Erythroblast (primary cell): ENCODE measurements at places on chromosomes 5 and 9.

DNA sequence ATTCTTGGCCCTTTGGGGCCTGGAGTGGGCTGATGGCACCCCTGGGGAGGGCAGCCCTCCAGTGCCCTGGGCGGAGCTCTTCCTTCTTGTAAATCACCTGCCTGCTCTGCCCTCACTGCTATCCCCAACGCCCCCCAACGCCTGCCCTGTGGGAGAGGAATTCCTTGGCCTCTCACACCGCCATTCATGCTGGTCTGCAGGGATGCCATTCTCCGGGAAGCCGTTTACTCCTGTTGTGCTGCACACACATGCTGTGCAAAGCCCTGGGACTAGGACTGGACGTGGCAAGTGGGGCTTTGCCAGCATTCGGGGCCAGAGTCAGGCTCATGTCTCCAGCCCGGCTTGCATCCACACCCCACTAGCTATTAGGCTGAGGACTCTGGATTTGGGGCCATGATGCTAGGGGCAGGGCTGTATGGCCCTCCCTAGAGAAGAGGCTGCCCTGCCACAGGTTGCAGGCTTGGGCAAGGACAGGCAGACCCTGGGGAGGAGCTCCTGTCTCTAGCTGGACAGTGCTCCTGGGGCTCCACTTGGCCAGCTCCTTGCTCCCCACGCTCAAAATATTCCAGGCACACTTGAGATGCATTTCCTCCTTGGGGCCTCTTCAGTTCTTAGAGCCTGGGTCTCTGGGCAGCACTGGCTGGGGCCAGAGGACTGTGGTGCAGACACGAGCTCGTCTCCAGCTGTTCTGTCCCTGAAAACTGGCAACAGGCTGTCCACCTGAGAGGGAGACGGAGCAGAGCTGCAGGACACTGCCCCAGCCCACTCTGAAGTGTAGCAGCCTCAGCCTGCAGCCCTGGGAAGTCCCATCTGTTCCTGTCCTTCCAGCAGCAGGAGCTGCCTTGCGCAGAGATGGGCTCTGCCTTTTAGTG lies 226.9 kb downstream of the CACNA1B start:
- DNase-seq = no peak

- no peak for DNase-seq
These were observed 339.3 kb downstream of the DRD1 start for GRCh38 chr5:175104677-175105076.

DNA sequence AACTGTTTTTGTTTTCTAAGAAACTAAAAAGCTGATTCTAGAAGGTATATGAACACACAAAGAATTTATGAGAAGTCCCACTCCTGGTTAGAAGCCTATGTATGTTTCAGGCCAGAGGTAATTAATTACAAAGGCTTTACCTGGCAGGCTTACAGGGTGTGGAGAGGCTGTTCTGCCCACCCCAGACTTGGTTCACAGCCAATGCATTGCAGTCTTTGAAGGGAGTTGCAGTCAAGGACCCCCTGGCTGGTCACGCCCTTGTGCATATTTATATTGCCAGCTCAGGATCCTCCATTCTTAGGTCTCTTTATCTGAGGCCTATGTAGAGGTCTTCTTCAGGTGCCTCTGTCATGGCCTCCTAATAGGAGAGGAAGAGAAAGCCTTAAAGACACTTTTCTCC lies 13.6 kb upstream of the PRSS3 start:
- no peak for DNase-seq

DNA sequence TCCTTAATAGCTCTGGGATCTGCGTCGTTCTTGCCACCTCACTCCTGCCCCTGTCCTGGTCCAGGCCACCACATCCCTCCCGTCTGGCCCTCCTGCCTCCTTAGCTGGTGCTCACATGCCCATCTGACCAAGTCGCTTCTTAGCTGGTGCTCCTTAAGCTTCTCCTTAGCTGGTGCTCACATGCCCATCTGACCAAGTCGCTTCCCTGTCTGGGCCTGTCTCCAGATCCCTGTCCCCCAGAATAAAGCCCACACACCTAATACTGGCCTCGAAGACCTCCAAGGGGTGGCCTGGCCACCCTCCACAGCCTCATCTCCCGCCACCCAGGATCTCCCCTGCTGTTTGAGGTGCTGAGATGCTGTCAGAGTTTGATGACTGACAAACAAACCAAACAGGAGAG lies 31.4 kb upstream of the TTLL11 start:
- no peak for DNase-seq

DNA sequence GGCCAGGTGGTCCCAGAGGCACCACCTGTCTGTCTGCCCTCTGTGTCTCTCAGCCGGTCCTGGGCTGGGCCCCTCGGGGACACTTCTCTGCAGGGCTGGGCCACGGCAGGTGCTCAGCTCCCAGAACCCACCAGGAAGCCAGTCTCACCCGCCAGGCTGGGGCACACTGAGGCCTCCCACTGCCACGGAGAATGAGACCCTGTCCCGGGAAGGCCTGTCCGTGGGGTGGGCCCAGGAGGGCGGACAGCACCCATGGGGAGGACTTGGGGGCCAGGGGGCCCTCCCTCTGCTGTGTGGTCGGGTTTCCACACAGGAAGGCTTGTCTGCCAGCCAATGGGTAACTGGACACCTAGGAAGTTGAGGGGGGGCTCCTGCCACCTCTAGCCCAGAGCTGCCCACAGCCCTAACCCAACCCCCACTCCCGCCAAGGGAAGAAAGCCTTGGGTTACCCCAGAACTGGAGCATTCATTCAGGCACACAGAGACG lies 4.1 kb upstream of the TUBB4B start:
- no peak for DNase-seq

DNA sequence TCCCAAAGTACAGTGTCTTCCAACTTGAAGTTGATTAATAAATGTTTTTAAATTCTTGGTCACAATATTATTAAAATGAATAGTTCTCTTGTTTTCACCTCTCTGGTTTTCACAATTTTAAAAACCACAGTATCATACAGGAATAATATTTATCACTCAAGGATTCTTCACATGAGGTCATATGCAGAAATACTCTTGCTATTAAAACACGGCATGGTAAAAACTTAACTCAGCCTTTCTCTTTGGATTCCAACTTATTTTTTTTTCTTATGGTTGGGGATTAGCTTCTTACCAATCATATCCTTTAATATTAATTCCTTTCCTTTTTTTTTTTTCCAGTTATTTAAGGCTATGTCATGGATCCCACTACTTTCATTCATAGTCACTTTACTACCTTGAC lies 289.4 kb downstream of the ADAMTS6 start:
- no peak for DNase-seq

DNA sequence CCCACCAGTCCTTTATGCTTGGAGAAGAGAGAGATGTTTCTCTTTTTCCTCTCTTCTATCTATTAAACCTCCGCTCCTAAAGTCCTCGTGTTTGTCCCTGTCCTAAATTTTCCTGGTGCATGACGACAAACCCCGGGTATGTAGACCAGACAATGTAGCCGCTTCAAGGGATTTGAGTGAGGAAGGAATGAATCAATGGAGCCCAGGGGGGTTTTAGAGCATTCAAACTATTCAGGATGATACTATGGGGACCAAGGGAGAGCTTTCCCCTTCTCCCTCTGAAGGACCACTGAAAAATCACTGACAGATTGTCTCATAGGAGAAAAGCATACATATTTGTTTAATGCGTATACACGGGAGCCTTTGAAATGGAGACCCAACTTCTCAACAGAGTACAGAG lies 18.4 kb downstream of the CEL start:
- DNase-seq = no peak

DNA sequence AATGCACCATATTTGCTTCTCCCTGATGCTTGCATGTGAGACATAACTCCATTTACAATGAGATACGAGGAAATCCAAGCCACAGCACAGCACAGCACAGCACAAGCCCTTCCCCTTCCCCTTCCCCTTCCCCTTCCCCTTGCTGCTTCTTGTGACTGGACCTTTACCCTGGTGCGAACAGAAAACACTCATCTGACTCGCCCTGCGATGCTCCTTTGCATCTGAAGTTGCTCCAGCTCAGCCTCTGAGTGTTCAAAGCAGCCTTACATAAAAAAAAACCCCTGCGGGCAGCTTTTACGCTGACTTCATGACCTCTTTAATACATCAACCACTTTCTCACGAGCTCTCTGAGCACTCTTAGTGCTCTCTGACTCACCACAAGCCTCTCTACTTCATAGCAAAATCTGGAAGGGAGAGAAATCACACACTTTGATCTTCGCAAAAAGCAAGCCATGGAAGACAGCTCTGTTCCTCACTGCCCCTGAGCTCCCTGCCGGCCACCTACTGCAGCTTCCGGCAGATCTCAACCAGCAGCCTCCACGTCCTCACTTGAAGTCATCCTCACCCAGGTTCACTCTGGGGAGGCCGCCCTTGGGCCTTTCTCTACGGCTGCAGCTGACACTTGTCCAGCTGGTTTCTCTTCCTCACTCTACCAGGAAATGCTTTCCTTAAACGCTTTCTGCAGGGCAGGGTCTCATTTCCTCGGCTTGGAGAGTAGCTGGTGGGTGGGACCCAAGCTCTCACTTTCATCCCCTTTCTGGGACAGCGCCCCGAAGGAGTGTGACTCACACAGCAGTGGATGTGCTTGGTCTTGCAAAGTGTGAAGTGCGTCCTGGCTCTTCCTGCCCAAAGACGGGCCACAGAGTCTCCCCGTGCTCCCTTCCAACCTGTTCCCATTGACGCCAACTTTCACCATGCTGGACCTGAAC lies 5.3 kb downstream of the SLC34A1 start:
- no peak for DNase-seq

DNA sequence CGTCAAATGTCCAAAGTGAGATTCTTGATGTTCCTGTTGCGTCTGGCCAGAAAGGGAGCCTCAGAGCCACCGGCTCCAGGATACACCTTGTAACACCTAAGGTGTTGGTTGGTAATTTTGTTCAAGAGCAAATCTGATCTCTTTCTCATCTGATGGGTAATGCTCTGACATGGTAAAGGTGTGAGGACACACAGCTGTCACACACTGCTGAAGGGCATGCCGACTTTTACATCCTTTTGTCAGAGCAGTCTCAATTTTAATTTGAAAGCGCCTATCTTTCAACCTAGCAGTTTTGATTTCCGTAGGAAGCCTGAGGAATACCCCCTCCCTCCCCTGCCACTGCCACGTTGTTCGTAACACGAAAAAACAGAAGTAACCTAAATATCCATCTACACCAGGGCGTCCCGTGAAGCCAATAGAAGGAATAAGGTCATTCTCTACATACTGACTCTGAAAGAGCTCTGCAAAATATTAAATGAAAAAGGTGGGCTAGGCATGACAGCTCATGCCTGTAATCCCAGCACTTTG lies 57.4 kb downstream of the TSTD2 start:
- no peak for DNase-seq

DNA sequence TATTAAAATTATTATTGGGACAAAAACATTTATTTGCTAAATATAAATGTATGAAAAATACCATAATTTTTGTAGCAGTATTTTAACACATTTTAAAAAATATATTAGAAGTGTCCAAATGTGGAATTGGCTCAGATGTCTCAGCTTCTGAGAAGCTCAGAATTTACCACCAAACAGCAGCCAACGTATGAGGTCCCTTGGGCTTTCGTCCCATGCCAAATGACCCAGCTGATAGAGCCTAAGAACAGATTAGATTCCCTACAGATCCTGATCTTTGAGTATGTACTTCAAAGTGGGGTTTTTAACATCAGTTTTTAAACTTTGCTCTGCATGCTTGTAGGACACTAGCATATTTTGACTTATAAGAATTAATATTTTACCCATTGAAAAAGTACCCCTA lies 77.3 kb upstream of the RPS23 start:
- DNase-seq = no peak

DNA sequence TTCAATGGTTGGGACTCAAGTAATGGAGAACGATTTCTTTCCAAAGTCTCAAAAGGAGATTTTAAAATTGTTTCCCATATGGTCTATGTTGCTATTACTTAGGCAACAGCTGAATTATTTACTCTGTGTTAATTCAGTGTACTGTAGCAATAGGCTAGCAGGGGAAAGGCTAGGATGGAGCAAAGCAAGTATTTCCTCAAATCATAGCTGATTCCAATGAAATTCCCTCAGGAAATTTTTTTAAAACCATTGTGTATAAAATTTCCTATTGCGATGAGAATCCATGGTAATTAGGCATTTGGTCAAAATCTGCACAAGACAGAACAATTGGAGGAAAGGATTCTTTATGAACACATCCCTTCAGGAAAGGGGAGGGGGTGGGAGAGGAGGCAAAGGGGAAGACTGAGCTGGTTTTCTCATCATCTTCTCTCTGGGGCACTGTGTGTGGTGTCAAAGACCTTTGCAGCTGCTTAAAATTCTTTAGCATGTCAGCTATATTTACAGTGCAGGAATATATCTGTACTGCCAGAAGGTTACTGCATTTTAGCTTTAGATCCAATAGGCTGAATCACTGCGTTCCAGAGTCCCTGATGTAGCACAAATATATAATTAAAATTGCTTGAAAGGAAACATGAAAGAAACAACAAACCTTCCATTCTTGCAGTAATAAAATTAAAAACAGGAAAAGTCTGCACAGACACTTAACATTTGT lies 95.3 kb downstream of the ZNF608 start:
- DNase-seq = no peak
